HepG2 (cell line): ENCODE measurements at places on chromosomes 6 and 20. TPM values are rescaled to one million over a fixed set of nuclear protein-coding genes. Genes with fewer than 3 reads are reported as not detected.

DNA sequence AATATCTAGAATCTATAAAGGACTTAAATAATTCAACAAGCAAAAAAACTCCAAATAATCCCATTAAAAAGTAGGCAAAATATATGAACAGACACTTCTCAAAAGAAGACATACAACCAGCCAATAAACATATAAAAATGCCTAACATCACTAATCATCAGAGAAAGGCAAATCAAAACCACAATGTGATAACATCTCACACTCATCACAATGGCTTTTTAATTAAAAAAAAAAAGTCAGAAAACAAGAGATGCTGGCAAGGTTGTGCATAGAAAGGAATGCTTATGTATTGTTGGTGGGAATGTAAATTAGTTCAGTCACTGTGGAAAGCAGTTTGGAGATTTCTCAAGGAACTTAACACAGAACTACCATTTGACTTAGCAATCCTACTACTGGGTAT is 979.6 kb upstream of the MAP3K7 start:
- DNase-seq = no peak

DNA sequence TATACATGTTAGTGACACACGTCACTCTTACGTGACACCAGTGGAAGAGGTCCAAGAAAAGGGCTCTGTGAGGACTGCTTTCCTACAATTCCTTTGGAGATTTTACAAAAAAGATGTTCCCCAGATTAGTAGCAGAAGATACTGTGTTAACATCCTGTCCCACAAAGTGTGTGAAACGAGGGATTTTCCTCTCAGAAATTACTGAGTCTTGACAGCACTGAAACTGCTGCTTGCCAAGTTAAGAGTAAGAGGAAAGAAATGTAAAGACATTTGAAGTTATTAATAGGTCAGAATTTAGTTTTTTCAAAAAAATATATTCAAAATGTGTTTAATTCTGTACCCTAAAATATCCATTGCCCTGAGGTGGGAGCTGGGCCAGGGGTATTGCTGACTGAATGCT is 58.8 kb upstream of the MAP7 start:
- DNase-seq = no peak

DNA sequence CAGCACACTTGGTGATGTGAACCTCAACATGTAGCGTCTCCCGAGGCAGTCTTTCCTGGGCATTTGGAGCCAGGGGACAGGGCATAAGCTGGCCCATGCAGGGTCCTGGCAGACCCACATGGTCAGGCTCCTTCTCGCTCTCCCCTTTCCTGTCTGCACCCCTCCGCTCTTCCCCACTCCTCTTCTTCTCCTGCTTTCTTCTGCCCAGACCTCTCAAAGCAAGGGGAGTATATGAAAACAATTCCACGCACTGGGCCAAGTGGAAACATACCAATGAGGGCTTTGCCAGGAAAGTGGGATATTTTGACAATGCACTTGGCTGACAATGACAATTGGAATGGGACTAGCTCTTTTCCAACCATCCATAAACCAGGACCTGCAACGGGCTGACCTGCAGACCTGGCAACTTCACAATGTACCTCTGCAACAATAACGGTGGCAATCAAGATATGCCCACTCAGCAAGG is 58.9 kb upstream of the TRAF3IP2 start:
- no peak for DNase-seq

GRCh38 chr6:43275801-43276576 is 22.1 kb upstream of the SLC22A7 start:
- no peak for DNase-seq

Gene HLA-B
- 15.5 and 35.3 TPM in 2 replicates for total RNA-seq

Gene HDGFL1
- total RNA-seq = not detected in 2 replicates

DNA sequence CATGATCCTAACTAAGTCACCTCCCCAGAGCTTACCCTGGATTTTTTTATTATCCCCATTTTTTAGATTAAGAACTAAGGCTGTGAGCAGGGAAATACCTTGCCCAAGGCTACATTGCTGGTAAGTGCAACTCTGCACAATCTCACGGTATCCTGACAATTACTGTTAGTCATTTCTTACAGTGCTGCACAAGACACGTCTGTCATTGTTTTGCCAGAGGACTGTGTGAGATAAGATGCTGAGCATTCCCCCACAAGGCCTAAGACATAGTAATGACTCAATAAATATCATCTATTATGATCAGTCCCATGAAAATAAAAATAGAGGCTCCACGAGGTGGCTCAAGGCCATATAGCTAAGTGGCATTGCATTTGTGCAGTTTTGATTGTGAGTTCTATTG is 21.0 kb downstream of the PFDN4 start:
- DNase-seq = no peak

Gene RSPO3
- not detected in 2 replicates for total RNA-seq

DNA sequence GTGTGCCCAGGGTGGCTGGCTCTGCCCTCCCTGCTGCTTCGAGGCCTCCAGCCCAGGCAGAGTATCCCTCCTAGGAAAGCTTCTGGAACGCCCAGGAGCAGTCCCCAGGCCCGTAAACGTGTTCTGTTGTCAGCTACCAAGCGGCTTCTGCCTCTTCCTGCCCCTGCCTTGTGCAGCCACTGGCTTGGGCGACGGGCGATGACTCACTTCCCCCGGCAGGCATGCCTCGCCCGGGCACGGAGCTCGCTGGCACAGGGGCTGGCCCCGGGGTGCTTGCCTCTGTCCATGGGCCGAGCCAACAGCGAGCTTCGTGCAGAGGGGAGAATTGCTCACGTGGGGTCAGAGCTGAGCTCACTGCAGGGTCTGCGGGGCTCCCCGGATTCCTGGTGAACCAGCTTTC is 86.7 kb upstream of the THBS2 start:
- no peak for DNase-seq

Gene BPIFB1
- total RNA-seq = 0.18 and 0.82 TPM in 2 replicates

DNA sequence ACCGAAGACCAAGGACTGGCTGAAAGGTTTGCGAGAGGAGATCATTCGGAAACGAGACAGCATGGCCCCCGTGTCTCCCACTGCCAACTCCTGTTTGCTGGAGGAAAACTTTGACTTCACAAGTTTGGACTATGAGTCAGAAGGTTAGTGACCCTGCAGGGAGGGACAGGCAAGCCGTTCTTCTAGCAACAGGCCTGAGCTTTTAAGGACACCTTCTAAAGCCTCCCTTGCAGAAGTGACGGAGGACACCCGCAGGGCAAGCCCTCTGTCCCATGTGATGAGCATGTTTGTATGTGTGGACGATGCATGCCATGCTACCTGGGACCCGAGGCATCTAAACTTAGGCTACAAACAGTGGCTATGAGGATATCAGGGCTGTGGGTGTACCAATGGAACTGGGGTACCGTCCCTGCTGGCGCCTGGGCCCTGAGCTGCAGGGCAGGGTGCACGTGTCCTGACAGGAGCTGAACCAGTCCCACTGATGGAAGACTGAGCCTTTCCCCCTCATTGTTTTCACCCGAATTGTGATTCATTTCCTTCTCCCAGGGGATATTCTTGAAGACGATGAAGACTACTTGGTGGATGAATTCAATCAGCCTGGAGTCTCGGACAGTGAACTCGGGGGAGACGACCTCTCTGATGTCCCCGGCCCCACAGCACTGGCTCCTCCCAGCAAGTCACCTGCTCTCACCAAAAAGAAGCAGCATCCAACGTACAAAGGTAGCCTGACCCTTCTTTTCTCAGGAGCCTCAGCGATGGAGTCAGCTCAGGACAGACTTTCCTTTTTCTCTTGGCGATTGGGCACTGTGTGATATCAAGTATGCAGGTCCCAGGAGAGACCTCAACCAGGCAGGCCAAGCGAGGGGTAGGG is 84.4 kb downstream of the SERAC1 start:
- no peak for DNase-seq

- no peak for DNase-seq
Observed at GRCh38 chr20:14310977-14311627, 26.3 kb downstream of the FLRT3 start.

- DNase-seq = no peak
Observed at GRCh38 chr6:30035784-30036183, 25.3 kb upstream of the POLR1H start.

GRCh38 chr20:31568041-31568731 is 36.9 kb upstream of the ID1 start:
- no peak for DNase-seq

Gene SRMS
- total RNA-seq = not detected in 2 replicates

DNA sequence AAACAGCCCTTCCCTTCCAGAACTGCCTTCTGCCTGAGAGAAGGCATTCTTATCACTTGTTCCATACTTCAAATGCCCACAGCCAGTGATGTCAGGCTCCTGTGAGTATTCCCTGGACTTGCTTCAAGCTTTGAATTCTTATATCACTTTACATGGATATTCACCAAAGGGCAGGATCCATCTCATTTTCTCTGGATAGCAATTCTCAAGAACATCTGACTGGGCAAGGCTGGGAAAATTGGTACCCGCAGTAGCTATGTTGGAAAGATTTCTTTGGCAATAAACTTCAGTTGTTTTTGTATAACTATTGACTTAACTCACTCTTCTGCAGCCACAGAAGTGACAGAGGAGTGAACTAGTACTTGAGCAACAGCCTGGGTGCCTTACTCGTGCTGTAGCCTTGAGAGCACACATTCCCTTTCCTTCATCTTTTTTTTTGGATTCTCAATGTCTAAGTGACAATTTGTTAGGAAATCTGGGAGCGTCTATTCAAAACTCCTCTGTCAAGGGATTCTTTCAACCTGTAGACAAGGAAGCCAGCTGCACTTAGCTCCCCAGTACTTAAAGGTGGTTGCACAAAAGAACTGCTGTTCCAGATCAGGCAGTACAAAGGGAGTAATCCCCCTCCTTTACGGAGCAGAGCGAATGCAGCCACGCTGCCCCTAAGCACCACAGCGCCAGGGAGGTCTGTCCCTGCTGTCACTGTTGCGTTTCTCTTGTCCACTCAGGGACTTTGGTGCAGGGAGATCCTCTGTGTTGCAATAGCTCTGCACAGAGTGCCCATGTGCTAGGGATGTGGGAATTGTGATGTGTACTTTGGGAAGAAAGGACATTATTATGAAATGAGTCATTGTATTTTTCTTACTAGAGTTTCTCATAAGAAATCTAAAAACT is 69.6 kb downstream of the JAG1 start:
- peak; percentile 99 for DNase-seq

Gene PDYN
- total RNA-seq = not detected in 2 replicates

Gene HLA-A
- total RNA-seq = 131 and 345 TPM in 2 replicates

- no peak for DNase-seq
Observed at GRCh38 chr6:106495014-106495413, 134.3 kb downstream of the RTN4IP1 start.

Gene BANF2
- total RNA-seq = 0.35 TPM in 1 of 2 replicates, not detected in the other

- DNase-seq = no peak
Observed at GRCh38 chr6:8238773-8239683, 136.7 kb upstream of the EEF1E1 start.

DNA sequence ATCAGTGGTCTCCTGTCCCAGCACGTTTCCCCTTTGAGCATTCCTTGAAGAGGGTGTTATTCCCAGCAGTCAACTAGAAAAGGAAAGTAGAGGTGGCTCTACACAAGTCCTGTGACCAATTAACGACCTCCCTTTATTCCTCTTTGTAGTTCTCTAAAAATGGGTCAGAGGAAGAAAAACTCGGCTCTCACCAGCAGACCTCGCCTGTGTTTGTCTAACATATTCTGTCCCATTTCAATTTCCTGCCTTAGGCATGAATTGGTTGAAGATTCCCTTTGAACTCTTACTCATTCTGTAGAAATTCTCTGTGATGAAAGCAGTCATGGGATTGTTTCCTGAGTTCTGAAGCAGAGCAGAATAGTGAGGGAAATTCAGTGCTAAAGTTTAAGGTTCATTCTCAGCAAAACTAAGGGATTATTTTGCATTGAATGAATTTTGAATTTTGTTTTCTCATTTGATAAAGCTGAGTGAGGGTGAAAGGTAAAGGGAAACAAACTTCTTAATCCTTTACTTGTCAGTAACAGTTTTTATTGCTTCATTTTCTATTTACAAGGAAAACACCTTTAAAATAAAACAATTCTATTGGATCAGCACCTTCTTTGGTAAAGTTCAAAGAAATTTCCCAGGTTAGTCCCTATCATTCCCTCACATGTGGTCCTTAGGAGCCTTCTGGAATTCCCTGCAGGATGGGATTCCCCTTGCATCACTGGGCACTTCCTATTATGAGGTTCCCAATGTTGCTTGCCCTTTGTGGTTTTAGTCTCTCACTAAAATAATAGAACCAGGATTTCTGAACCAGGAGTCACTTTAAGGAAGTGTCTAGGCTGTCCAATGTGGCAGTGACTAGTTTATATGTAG is 105.8 kb downstream of the SLX4IP start:
- peak; percentile 99 for DNase-seq

GRCh38 chr6:105985816-105986632 is 100.1 kb upstream of the PRDM1 start:
- no peak for DNase-seq

Gene PBOV1
- not detected in 2 replicates for total RNA-seq

DNA sequence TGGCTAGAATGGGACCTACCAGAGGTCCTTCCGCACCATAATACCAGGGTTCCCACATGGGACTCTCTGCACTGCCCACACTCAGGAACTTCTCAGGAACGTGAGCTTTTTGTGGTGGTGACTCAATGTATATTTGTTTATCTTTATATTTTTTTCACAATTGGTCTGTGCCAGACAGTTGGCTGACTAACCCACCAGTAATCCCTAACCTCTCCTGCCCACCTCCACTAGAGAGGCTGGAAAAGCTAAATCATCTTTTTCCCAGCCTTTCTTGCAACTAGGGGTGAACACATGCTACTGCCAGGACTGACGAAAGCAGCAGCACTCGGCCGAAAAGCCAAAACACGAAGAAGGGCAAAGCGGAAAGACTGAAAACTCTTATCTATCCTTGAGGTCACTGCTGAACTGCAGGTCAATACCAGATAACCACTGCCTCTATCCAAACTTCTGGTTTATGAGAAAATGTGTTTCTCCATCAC is 112.9 kb downstream of the TRERF1 start:
- no peak for DNase-seq

DNA sequence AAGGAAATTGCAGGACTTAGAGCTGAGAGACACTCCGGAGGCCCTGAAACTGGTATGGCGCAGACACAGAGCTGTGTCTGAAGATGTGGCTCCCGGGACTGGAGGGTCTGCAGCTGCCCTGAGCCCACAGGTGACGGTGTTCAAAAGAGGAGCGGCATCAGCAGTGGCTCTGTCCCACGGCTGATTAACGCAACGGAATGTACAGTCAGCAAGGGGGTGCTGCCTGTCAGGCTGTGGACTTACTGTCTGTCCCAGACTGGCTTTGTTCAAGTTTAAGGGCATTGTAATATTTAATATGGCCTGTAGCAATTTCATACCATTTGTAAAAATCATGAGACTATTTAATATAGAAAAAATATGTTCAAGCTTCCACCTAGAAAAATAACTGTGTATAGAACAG is 228.0 kb upstream of the TAB2 start:
- DNase-seq = no peak

GRCh38 chr6:15874326-15874725 is 211.5 kb upstream of the DTNBP1 start:
- no peak for DNase-seq

Gene HRH3
- total RNA-seq = 0.10 and 0.18 TPM in 2 replicates

- no peak for DNase-seq
Observed at GRCh38 chr6:101722471-101722870, 329.0 kb downstream of the GRIK2 start.

GRCh38 chr6:11974089-11974488 is 38.0 kb upstream of the HIVEP1 start:
- DNase-seq = no peak

Gene OPRM1
- total RNA-seq = not detected in 2 replicates

- no peak for DNase-seq
Observed at GRCh38 chr20:21272679-21273078, 30.5 kb upstream of the XRN2 start.

Gene LBP
- total RNA-seq = 0.20 TPM in 1 of 2 replicates, not detected in the other

Gene SDHAF4
- 7.1 and 7.5 TPM in 2 replicates for total RNA-seq

Gene KLHDC3
- total RNA-seq = 91.5 and 92.5 TPM in 2 replicates

Gene DSN1
- total RNA-seq = 53.7 and 82.4 TPM in 2 replicates

- no peak for DNase-seq
Observed at GRCh38 chr6:2480267-2480966, 235.0 kb upstream of the GMDS start.

Gene CDSN
- total RNA-seq = not detected in 2 replicates

Gene CD24
- 11.3 and 13.6 TPM in 2 replicates for total RNA-seq
